Smooth muscle cell of the pulmonary artery (primary cell): ENCODE measurements at places on chromosomes 7 and 10. TPM values are rescaled to one million over a fixed set of nuclear protein-coding genes. Genes with fewer than 3 reads are reported as not detected.

Gene BLNK
- total RNA-seq = 0.07 TPM in 1 of 2 replicates, not detected in the other

Gene PDZD7
- 2.8 and 5.5 TPM in 2 replicates for total RNA-seq

Gene TSPAN12
- total RNA-seq = 1.9 and 5.2 TPM in 2 replicates

Gene GJC3
- total RNA-seq = not detected in 2 replicates

Gene HOXA10
- 0.78 TPM in 1 of 2 replicates, not detected in the other for total RNA-seq
